ENCODE measurements at places on chromosomes 6 and 20. TPM values are rescaled to one million over a fixed set of nuclear protein-coding genes. Genes with fewer than 3 reads are reported as not detected.

MACROD2 gene
- 0.90 TPM for total RNA-seq

HLA-DQB1 gene
- total RNA-seq, result not detected

CUTA gene
- 183 TPM for total RNA-seq

CUL9 gene
- total RNA-seq, result 10.4 TPM

CTAGE9 gene
- not detected for total RNA-seq

FAXC gene
- 6.3 TPM for total RNA-seq

MMS22L gene
- 16.6 TPM for total RNA-seq

NDRG3 gene
- 24.1 TPM for total RNA-seq

ZBP1 gene
- 0.06 TPM for total RNA-seq

SAMD10 gene
- 0.13 TPM for total RNA-seq

TMC2 gene
- not detected for total RNA-seq

CASS4 gene
- total RNA-seq, result 0.06 TPM

PLG gene
- total RNA-seq, result not detected

COL11A2 gene
- total RNA-seq, result 0.72 TPM

MUC21 gene
- total RNA-seq, result not detected

ELOVL5 gene
- total RNA-seq, result 67.7 TPM

TMEM63B gene
- total RNA-seq, result 16.0 TPM

PHACTR2 gene
- total RNA-seq, result 5.8 TPM

CNKSR3 gene
- total RNA-seq, result 5.3 TPM

FAM83B gene
- total RNA-seq, result 0.13 TPM

BPIFB2 gene
- not detected for total RNA-seq

DDX43 gene
- not detected for total RNA-seq

RPS18 gene
- 2,552 TPM for total RNA-seq

All from A549 treated with DMSO at 1 μM for 4 hours (cell line).